Chondrocyte (in vitro differentiated cells): ENCODE measurements at places on chromosomes 7 and 10.
A peak's percentile ranks its signal among the peaks of the same experiment; 100 is the strongest.

GRCh38 chr10:48606530-48607355, 1.9 kb upstream of the ARHGAP22 start:
- no peak for DNase-seq
- H3K36me3 ChIP-seq = no peaks in the 10 kb centered on the region
- H3K4me3 ChIP-seq = no peak overlapping the region
- peak overlapping the region; percentile 69 for H3K27ac ChIP-seq
- peaks cover 38% of the 10 kb centered on the region for H3K4me1 ChIP-seq
- H3K27me3 ChIP-seq = no peaks in the 10 kb centered on the region

- H3K4me3 ChIP-seq = no peak overlapping the region
- peaks cover 36% of the 10 kb centered on the region for H3K4me1 ChIP-seq
- DNase-seq = no peak
- H3K36me3 ChIP-seq = peaks cover 3% of the 10 kb centered on the region
Measured at GRCh38 chr7:106036004-106036403, 72.9 kb downstream of the CDHR3 start.

GRCh38 chr10:89355394-89355931, 22.4 kb upstream of the IFIT1B start:
- DNase-seq = no peak
- H3K4me1 ChIP-seq = peaks cover 41% of the 10 kb centered on the region
- no peaks in the 10 kb centered on the region for H3K36me3 ChIP-seq
- no peak overlapping the region for H3K4me3 ChIP-seq
- no peaks in the 10 kb centered on the region for H3K27me3 ChIP-seq

DNA sequence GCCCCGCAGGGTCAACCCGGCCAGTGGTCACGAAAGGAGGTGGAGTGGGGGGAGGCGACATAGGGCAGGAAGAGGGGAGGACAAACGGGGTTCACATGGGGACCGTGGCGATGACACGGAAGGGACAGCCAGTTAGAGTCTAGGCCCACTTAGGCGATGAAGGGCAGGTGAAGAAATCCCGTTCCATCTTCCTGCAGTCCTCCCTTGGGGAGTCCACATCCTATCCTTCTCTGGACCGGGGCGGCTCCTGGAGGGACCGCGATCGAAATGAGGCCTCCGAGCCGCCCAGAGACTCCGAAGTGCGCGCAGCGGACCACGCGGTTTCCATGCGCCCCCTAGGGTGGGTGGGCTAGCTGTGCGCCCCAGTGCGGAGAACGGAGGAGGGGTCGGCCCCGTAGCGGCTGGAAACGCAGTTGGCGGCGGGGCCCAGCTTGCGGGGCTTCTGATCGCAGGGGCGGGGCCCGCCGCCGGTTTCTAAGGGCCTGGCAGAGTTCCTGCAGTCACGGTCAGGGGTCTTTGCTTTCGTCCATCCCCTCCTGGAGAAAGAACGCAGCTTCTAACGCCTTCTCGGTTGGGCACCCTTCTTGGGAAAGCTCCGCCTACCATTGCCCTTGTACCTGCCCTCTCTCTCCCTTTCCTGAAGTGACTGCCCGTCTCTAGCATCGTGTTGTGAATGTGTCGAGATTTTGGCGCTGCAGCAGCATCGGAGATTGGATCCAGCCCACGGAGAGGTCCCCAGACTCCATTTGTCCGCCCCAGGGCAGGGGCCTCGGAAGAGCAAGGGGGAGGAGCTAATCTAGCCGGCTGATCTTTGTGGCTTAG, 17.9 kb upstream of the TMEM225B start:
- no peaks in the 10 kb centered on the region for H3K36me3 ChIP-seq
- H3K27me3 ChIP-seq = no peaks in the 10 kb centered on the region
- DNase-seq = peak; percentile 80
- peaks cover 13% of the 10 kb centered on the region for H3K4me1 ChIP-seq
- peak overlapping the region; percentile 54 for H3K27ac ChIP-seq

DNA sequence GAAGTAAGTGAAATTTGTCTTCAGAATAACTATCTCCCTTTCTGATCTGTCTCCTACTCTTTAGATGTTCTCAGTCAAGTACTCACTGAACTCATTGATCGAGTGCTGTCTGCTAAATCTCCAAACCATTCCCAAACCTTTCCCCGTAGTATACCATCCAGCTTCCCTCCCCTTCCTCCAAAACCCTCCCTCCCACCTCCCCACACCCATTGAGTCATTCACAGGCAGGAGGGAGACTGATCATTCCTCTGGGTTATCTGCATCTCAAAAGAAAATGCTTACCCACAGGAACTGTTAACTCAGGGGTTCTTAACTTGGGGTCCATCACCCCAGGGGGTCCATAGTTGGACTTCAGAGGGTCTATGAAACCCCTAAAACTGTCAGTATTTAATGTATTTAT, 37.4 kb downstream of the GOT1 start:
- DNase-seq = no peak
- H3K4me1 ChIP-seq = peaks cover 25% of the 10 kb centered on the region
- H3K27me3 ChIP-seq = peaks cover 2% of the 10 kb centered on the region
- no peak overlapping the region for H3K4me3 ChIP-seq
- H3K27ac ChIP-seq = no peak overlapping the region

DNA sequence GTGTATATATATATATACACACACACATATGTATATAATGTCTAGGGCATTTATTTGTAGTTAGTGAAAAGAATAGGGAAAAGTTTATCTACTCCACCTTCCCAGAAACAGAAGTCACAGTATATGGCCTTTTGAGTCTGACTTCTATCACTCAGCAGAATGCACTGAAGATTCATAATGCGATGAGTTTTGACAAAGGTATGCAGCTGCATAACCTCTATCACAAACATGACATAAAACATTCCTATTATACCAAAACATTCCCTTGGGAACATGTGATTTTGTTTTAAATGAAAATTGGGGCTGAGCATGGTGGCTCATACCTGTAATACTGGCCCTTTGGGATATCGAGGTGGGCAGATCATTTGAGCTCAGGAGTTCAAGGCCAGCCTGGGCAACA, 137.3 kb upstream of the EEPD1 start:
- H3K4me1 ChIP-seq = peaks cover 18% of the 10 kb centered on the region
- no peak for DNase-seq
- no peaks in the 10 kb centered on the region for H3K36me3 ChIP-seq
- H3K27ac ChIP-seq = no peak overlapping the region
- H3K27me3 ChIP-seq = no peaks in the 10 kb centered on the region

DNA sequence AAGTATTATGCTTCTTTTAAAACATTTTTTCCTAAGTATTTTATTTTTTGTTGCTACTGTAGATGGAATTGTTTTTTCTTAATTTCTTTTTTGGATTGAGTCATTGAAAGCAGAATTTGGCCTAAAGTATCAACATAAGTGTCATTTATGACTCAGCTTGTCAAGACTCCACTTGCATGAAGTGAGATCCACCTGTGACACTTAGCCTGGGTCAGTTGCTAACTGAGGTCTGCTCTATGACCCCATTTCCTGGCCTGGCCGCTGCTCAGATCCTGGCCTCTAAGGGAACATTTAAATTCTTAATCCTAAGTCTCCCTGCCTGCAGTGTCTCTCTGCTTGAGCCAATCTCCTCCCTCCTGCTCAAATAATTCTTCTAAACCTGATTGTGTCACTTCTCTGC, 35.5 kb downstream of the TMEM270 start:
- peaks cover 84% of the 10 kb centered on the region for H3K4me1 ChIP-seq
- H3K36me3 ChIP-seq = peaks cover 6% of the 10 kb centered on the region
- DNase-seq = no peak
- peak overlapping the region; percentile 73 for H3K27ac ChIP-seq

DNA sequence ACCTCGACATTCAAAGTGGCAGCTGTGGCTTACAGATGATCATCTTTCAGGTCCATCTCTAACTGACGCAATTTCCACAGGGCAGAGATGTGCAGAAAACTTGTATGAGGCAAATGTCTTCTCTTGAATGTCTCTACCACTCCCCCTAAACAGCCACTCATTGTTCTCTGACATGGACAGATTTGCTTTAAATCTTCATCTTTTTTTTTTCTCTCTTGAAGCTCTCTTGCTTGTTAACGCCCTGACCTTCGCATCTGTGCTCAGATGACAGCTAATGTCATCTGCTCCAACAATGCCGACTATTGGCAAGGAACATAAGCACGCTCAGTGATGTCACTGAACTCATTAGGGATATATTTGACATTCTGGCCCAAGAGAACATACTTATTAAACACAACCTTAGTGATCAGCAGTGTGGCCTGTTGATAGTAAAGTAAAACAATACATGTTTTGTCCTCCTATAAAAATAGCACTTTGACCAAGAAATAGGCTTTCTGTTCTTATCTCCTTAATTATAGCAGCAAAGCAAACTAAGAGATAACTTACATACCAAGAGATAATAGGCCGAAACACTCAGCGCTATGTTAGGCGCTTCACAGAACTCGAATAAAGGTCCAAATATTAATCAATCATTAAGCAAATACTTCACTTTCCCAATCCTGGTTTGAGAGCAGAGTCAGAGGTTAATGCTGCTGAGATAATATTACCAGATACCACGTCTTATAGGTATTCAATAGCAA, 583.5 kb downstream of the PARD3 start:
- no peaks in the 10 kb centered on the region for H3K27me3 ChIP-seq
- H3K27ac ChIP-seq = no peak overlapping the region
- no peak for DNase-seq
- no peak overlapping the region for H3K4me3 ChIP-seq
- H3K36me3 ChIP-seq = peaks cover 6% of the 10 kb centered on the region

GRCh38 chr7:73894733-73895551, 34.0 kb downstream of the TMEM270 start:
- no peak for DNase-seq
- H3K27ac ChIP-seq = peak overlapping the region; percentile 98
- peaks cover 8% of the 10 kb centered on the region for H3K36me3 ChIP-seq
- H3K4me3 ChIP-seq = peak overlapping the region; percentile 42
- H3K4me1 ChIP-seq = peaks cover 81% of the 10 kb centered on the region

DNA sequence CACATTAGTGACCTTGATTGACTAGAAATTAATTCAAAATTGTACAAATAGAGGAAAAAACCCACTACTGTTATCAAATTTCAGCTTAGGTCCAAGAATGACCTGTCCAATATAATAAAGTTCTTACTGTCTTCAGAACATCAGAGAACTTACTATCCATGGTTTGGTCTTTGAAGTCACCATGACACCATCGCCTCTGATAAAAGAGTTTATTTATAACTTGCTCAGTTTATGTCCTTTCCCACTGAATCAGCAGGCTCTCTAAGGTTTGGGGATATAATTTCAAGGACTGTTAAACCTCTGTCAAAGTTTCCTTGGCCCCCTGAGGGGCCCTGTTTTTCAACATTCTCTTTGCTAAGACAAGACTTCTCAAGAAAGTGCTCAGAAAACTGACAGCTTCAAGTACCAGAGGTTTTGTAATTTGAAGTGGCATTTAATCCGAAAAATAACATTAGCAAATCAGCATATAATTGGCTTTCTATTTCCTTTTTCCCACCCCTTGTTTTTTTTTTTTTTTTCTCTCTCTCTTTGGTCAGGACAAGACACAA, 191.7 kb upstream of the FERD3L start:
- no peak for DNase-seq
- no peak overlapping the region for H3K4me3 ChIP-seq
- no peaks in the 10 kb centered on the region for H3K36me3 ChIP-seq
- H3K27ac ChIP-seq = no peak overlapping the region

DNA sequence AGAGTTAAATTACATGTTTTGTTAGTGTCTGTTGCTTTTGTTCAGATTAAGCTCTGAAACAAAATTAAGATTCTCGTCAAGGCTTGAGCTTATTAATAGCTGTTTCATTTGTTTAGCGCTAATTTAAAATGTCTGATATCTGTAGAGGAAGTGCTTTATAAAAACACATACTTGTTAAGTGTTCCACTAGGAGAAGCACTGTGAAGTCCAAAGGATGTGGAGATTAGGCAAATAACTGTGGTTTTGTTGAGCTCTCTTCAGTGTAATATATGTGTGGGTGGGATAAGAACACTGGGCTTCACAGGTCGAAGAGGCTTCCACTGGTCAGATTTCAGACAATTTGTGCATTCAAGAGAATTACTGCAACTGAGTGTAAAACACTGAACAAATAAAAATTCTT, 242.0 kb downstream of the AUTS2 start:
- no peaks in the 10 kb centered on the region for H3K36me3 ChIP-seq
- no peaks in the 10 kb centered on the region for H3K27me3 ChIP-seq
- no peak overlapping the region for H3K27ac ChIP-seq
- DNase-seq = no peak

- H3K4me3 ChIP-seq = no peak overlapping the region
- peaks cover 2% of the 10 kb centered on the region for H3K27me3 ChIP-seq
- H3K4me1 ChIP-seq = peaks cover 26% of the 10 kb centered on the region
- no peaks in the 10 kb centered on the region for H3K36me3 ChIP-seq
- DNase-seq = no peak
Measured at GRCh38 chr10:28805390-28805789, 128.1 kb downstream of the BAMBI start.

DNA sequence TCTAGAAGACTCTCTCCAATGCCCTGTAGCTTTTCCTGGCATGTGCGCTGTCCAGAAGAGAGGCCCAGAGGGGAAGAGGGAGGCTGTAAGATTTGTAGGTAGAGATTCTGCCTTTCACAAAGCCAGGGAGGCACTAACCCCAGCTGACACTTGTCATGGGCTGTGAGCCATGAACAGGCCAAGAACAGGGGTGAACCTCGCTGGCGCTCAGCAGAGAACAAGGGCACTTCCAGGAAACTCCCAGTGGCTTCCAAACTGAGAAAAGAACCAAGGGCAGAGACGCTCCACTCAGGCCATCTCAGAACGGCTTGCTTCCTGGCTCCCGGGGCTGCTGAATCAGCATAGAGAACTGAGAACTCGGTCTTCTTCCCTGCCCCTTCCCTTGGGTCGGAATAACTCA, 257.8 kb upstream of the ZNF32 start:
- no peak overlapping the region for H3K27ac ChIP-seq
- no peak overlapping the region for H3K4me3 ChIP-seq
- peaks cover 28% of the 10 kb centered on the region for H3K4me1 ChIP-seq
- no peak for DNase-seq

DNA sequence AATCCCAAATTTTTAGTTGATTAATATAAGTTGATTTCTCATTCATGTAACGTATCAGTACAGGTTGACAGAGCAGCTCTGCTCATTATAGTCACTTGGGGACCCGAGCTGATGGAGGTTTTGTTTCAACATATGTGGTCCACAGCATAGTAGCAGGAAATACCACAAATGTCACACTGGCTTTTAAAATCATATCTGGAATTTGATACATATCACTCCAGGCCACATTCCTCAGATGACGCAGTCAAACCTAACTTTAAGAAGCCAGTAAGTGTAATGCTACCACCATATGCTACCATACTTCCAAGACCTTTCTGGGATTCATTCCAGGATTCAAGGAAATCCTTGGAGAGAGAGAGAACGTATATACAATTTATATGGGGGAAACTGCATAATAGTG, 156.3 kb downstream of the PHF14 start:
- H3K27ac ChIP-seq = peak overlapping the region; percentile 28
- H3K4me1 ChIP-seq = peaks cover 47% of the 10 kb centered on the region
- H3K36me3 ChIP-seq = no peaks in the 10 kb centered on the region
- H3K27me3 ChIP-seq = no peaks in the 10 kb centered on the region

DNA sequence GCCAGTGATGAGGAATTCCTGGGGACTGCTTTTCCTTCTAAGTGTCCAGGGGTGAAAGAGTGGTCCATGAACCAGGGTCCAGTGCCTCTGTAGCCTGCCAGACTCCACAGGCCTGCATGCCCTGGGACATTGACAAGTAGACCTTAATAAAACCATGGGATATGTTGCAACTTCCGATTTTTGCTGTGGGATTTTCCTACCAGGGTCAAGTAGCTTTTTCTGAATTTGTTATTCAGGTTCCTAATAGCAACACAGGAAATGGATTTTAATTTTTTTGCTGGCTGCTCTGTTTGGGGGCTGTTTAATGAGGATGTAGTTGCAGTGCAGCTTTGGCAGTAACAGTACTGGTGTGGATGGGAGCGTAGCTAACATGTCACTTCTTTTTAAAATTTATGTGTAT, 42.1 kb downstream of the WBP1L start:
- no peak overlapping the region for H3K4me3 ChIP-seq
- peaks cover 79% of the 10 kb centered on the region for H3K4me1 ChIP-seq
- peaks cover 10% of the 10 kb centered on the region for H3K36me3 ChIP-seq
- H3K27me3 ChIP-seq = no peaks in the 10 kb centered on the region
